ENCODE measurements at places on chromosomes 12 and 14.
A peak's percentile ranks its signal among the peaks of the same experiment; 100 is the strongest.

- no peak for DNase-seq
These were observed 27.5 kb downstream of the ZC2HC1C start for GRCh38 chr14:75096959-75097358.

GRCh38 chr14:90849787-90850444, 33.7 kb upstream of the TTC7B start:
- no peak for DNase-seq

- DNase-seq = no peak
These were observed 22.4 kb downstream of the CNTN1 start for GRCh38 chr12:40714636-40715035.

DNA sequence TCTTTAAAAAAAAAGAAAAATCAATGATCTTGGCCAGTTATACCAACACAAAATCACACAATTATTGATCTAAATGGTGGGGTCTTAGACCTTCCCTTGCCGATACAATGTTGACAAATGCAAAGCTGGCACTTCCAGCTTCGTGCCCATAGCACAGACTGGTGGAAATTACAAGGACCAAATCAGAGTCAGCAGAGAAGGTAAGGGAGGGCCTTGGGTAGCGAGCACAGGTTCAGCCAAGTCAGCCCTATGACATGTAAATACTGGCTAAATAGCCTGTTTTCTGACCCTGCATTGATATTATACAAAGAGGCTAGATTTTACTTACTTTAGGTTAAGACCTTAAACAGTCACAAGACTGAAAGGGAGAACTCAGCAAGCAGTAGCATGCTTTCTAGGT, 30.3 kb upstream of the WDR89 start:
- DNase-seq = no peak

DNA sequence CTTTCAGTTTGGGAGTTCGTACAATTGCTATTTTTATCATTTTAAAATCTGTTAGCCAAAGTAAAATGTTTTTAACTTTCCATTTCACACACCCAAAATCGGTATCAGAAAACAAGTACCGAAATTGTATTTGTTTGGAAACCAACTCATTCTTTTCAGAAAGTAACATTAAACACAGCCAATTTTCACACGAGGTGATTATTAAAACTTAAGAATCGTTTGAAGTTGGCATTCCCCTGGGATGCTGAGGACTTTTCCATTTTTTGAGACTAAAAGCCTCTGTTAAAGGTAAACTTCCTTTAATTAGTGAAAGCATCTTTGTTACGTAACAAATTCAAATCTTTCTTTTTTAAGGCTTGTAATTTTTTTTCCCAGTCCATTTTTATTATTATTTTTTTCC, 623.0 kb downstream of the VRK1 start:
- DNase-seq = no peak

DNA sequence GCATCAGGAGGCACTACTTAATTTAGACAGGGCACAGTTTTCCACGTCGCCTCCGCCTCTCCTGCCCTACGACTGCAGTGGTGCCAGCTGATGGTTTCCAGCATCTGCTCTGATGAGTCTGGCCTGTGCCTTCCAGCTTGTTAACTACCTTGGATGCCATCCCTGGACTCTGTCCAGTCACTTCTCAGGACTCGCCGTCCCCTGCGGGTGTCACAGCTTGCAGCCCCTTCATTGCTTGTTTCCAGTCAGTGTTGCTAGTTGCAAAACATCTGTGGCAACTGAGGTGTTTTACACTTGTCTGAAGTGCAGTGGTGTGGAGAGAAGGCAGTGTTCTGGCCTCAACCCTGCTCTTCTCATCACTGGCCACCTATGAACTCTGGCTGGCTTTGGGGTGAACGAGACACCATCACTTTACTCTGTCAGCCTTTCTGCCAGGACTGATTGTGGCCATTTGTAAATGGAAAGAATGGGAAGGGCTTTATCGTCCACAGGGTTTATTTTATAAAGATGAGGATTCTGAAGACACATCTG, 8.3 kb downstream of the ADGRD1 start:
- DNase-seq = peak; percentile 10

- no peak for DNase-seq
These were observed 28.8 kb downstream of the GDF11 start for GRCh38 chr12:55771736-55772135.
